ENCODE measurements at places on chromosomes 1 and 21.

- no peak for DNase-seq
Observed at GRCh38 chr1:224300346-224300745, 29.6 kb downstream of the NVL start.

DNA sequence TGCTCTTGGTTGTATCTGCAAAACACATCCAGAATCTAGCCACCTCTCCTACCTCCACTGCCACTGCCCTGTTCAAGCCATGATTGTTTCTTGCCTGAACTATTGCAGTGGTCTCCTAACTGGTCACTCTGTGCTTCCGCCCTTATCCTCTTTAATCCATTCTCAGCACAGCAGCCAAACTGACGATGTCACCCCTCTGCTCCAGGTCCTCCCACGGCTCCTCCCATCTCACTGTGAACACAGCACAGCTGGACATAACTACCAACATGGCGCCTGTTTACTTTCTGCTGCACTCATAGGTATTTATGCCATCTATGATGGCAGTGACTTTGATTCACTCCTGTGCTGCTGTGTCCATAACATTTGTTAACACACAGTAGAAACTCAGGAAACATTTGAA, 406.7 kb downstream of the DISC1 start:
- DNase-seq = no peak

- no peak for DNase-seq
Observed at GRCh38 chr1:99740141-99740540, 26.3 kb downstream of the FRRS1 start.

DNA sequence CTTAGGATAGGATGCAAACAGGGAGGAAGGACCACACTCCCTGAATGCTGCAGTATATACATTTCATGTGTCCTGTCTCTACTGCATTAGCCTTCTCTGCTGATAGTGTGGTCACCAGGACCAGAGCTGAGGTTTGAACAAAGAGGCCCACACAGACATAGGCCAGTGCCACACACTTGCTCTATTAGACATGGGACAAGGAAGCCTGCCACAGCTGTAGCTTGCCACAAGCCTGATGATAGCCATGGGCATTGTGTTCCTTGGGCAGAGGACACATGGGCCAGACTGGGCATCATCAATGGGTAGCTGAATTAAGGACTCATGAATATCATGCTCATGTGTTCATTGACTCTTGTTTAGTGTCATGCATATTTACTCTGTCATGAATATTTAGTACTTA, 10.4 kb downstream of the CAMSAP2 start:
- no peak for DNase-seq

DNA sequence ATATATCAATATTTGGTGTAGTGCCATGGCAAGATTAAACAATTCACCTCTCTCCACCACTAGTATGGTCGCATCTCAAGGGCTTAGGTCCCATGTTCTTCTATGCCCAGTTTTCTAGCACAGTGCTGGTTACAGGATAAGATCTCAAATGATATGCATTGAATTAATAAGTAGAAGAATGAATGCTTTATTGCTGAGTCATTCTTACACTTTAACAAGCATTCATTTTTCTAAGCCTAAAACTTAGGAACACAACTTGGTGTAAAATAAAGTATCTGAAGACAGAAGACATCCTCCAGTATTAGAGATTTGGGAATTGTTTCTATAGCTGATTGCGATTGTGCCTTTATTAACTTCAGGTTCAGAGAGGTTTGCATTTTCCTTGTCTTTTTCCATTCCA, 85.8 kb downstream of the TBX15 start:
- no peak for DNase-seq

DNA sequence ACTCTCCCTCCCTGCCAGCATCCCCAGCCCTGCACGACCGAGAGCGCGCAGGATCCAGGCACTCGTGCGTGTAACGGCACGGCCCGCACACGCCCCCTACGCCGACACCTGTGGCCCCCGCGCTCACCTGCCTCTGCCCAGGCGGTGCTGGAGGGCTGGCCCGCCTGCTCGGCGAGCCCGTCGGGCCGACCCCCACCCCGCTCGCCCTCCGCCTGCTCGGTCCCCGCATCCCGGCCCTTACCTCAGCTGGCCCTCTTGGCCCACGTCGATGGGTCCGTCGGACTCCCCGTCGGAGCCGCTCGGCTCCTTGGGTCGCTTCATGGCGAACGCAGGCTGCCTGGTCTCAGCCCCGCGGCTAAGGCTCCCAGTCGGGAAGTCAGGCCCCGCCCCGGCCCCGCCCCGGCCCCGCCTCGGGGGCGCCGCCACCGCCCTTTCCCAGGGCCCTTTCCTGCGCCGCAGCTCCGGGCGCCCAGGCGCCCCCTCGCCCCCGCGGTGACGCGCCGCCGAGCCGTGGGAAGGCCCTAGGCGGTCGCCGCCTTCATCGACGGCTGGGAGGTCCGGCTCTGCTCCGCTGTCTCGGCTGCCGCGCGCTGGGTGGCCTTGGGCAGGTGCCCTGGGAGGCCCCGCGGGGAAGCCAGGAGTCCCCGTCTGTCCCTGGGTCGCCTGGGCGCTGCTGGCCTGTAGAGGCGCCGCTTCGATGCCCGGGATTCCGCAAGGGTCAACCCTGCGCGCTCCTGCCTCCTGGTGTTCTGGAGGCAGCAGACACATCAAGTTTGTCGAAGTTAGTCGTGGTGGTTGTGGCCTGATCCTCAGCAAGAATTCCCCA, at the start of gene HEYL:
HEYL (minus strand) TSS at position 339 of the 826 bp plus-strand sequence; CDS start at position 321, 18 bp downstream.
- peak; percentile 69 for DNase-seq

DNA sequence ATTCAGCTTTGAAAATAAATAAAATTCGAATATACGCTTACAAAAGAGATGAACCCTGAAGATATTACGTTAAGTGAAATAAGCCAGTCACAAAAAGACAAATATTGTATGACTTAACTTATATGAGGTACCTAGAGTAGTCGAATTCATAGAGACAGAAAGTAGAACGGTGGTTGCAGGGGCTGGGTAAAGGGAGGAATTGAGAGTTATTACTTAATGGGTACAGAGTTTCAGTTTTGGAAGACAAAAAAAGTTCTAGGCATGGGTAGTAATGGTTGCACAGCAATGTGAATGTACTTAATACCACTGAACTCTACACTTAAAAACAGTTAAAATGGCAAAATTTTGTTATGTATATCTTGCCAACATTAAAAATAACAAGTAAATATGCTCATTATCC, 48.6 kb upstream of the ZNHIT6 start:
- DNase-seq = no peak

GRCh38 chr1:165187031-165188009, 169.2 kb downstream of the LMX1A start:
- no peak for DNase-seq

DNA sequence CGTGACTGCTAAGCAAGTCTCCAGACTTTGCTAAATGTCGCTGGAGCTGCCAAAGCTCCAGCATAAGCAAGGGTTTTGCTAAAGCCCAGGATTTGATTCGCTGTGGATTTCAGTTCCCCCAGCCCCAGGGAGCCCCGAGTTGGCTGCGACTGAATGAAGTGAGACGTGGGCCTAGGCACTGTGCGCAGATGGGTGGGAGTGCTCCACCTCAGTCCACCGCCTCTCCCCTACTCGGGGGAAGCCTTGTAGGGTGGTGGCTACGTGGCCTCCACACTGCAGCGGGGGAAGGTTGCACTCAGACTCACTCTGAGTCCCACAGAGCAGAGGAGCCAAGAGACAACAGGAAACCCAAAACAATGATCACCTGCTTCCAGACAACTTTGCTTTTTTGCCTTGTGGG, 397.8 kb upstream of the VAMP3 start:
- DNase-seq = no peak

DNA sequence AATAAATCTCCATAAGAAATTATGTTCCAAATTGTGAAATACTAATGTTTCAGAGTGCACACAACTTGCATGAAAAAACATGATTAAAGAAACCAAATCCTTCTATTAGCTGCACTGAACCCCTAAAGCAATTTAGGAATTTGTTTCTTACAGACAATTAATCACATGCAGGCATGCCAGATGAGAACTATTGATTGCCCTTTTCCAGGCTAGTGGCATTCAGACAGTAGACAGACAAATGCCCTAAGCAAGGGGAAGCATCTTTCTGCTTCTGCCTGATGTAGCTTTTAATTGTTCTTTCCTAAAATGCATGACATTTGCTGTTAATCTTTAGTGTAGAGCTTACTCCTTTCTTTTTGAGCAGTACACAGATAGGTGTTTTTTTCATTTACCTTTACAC, 229.5 kb downstream of the DPYD start:
- no peak for DNase-seq

DNA sequence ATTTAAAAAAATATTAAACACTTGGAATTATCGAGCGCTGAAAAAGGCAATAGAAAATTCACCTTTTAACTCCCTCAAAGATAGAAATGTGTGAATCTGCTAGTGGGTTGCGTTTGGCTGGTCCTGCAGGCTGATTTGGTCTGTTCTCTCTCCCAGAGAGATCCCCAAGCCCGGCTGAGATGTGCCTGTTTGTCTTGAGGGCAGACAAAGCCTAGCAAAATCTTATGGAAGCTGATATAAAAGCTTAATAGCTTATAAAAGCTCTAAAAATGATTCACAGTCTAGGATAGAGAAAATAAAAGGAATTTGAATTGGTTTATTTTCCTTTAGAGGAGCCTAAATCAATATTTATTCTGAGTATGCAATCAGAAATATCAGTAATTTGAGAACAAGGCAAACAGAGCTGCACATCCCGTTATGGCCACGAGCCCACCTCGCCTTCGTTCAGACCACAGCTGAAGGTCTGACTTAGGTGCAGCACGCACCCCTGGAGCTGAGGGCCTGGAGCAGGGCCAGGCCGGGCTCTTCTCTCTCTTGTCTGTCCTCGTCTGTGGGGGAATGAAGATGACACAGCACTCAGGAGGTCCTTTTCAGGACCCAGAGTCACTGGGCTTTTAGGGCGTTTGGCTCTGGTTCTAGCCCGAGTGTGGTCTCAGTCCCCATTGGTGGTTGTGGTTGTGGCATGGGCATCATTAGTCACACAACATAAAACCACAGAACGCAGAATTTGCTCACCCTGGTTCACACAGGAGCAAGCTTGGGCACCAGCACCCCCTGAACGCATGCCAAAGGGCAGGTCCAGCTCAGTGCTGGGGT, 18.6 kb downstream of the PDE9A start:
- no peak for DNase-seq

GRCh38 chr1:245800901-245801605, 646.3 kb downstream of the KIF26B start:
- no peak for DNase-seq

GRCh38 chr1:29548091-29548490, 311.8 kb downstream of the PTPRU start:
- no peak for DNase-seq

DNA sequence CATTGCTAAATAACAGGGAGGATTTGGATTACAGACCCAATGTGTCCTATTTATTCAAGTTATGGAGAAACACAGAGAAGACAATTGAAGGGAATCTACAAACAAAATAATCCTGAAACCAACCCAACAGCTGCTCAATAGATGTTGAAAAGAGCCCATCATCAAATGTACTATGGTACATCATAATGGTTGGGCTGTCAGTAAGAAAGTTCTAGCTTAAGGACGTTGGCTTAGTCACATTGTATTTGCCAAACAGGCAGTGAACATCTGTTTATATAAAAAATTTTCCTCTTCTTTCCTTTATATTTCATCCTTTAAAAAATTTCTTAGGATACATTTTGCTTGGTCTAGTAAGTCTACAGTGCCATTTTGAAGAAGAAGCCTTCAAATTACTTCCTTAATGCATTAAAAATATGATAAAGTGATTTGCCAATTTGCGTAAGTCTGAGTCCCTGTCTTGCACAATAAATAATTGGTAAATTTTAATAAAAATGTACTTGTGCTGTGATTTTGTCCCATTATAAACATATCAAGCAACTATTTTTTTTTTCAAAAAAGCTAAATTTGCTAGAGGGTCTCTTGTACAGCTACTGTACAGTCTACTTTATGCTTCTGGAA, 14.4 kb downstream of the MAP3K7CL start:
- DNase-seq = no peak

DNA sequence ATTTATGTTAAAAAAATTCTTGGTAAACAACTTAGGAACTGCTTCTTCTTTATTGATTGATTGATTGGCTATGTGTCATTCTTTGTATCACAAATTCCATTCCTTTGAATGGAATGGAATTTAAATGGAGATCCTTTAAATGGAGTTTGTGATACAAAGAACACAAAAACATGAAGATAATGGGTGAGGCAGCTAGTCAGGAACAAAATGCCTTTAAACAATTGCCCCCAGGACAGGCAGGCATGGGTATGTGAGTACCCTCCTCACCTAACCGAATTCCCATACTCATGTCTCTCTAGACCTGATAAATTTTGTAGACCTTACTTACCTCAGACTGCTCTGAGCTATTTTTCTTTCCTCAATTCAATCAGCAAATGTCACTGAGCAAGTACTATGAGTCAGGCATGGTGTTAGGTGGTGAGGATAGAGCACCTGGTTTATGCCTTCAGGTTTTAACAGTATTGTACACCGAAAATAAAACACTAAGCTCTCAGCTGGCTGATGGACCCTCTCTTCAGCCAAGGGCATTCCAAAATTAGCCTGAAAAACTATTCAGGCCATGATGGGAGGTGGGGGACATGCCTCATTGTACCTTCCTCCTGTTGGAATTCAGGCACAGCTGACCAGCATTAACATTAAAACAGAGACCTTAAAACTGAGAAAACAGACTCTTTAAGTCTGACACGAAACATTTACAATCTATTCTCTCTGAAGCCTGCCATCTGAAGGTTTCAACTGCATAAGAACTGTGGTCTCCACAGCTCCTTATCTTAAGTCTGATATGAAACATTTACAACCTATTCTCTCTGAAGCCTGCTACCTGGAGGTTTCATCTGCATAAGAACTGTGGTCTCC, 58.9 kb downstream of the OLFML3 start:
- DNase-seq = no peak

All from NCI-H1417 (cell line).